Right cardiac atrium (tissue), 5 donors: ENCODE measurements at places on chromosomes 11 and 22.

- DNase-seq, result no peak
These were observed 103.5 kb downstream of the DDX10 start for GRCh38 chr11:108768370-108768769.

DNA sequence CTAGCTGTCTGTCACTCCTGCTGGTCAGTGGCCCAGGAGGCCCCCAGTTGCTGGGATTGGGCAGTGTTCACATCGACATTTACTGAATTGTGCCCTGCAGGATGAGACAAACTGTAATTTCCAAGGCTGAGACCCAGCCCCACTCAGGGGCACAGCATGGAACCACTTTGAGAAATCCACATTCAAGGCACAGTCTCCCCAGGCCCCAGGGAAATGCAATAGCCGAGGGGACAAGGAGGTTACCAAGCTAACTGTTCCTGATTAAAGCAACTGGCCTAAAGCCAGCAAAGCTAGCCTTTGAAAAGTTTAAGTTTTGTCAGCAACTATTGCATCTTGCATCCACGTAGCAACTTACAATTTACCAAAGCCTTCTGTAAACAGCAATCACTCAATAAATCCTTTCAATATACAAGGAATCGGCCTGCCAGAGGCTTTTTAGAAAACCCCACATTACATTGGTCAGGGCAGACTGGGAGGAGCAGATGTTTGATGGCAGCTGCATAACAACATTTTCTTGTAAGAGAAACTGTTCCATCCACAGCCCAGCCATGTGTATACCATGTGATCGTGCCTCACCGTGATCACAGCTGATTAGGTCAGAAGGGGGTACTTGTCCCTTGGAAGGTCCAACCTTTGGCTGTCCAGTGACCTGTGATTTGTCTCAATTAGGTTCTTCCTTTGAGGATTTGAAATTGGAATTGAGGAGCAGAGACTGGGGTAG lies 103.9 kb downstream of the TENM4 start:
- DNase-seq, result no peak

DNA sequence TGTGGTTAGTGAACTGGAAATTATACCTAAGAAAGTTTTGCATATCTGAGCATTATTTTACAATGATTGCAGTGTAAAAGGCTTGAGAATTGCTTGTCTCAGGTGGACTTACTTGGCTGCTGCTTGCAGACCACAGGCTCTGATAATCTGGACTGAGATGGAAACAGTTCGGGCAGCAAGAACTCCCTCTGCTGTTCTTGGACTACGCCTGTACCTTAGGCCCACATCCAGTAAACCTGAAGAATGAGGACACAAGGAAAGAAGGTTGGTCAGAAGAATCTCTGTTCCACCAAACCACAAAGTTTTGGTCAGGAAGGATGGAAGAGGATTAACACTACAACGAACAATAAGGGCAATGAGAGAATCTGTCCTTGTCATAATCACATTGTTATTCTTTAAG lies 80.1 kb downstream of the C2CD3 start:
- DNase-seq, result no peak

DNA sequence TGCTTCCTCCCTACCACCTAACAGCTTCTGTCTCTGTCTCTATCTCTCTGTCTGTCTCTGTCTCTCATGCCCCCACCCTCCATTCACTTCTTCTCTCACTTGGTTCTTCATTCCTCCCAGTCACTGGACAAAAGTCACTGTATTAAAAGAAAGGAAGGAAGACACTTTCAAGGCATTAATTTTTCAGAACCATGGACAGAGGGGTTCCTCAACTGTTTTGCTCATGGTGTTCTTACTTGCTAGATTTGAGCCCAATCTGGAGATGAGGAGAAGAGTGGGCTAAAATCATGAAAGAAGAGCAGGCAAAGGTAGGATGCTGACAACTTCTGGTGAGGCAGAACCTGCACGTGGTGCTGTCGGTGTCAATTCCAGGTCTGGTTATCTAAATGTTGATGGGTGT lies 116.7 kb upstream of the LARGE1 start:
- no peak for DNase-seq

GRCh38 chr11:12196872-12197271 lies 86.5 kb downstream of the MICAL2 start:
- no peak for DNase-seq

DNA sequence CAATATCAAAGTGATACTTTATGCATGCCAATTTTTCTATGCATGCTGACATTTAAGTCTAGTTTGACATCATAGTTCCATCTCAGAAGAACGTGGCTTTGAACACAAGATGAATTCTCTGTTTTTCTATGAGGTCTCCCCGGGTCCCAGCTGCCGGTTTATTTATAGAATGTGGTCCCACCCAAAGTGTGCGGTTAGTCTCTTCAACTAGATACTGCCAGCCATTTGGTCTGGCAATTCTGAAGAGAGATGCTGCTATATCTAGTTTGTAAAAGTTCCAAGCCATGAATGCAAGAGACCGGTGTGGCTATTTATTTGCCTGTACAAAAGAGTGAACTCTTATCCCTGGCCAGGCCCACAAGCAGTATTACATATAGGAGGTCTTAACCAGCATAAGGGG lies 9.2 kb downstream of the OR5A2 start:
- DNase-seq, result no peak
